ENCODE measurements at places on chromosomes 6 and 20.

- no peak for DNase-seq
Measured at GRCh38 chr6:105526225-105526872, 123.5 kb upstream of the PREP start.

GRCh38 chr20:62791301-62792181, 4.7 kb upstream of the MRGBP start:
- DNase-seq, result peak; percentile 84

- peak; percentile 66 for DNase-seq
Measured at GRCh38 chr6:155327326-155328073, 13.2 kb upstream of the TFB1M start.

- DNase-seq, result no peak
Measured at GRCh38 chr20:58744836-58745235, 52.2 kb downstream of the NPEPL1 start.

DNA sequence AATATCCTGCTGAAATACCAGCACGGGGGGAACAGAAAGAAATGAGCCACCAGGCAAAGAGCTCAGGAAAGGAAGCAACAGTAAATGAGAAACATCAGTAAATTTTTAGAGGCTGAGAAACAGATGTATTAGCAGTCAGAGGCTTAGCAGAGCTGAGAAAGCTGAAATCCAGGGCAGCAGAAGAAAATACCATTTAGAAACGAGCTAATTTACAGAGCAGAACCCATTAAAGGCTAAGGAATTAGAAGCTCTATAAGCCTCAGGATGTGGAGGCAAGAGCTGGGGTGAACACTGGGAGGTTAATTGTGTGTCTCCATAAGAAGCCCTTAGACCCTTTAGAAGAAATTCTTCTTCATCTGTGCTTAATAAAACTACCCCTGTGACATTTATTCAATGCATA, 178.6 kb upstream of the RGS17 start:
- no peak for DNase-seq

GRCh38 chr20:21548390-21549035, 34.6 kb upstream of the NKX2-2 start:
- peak; percentile 26 for DNase-seq

DNA sequence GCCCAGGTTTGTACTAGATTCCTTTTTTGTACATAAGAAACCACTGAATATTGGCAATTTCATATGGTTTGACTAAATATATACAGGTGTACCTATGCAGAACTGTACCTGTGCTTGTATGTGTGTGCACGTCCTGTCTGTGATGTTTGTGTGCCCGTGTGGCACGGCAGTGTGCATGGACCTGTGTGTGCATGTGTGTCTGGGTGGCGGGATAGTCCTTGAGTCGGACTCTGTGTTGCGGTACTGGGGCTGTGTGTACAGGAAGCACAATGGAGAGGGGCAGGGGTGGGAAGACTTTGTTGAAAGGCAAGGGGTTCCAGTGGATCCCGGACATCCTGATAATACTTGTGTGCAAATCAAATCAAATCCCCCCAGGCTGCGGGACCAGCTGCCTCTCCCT, 3.4 kb upstream of the FAM83C start:
- DNase-seq, result no peak

- no peak for DNase-seq
Measured at GRCh38 chr6:17816921-17817611, 110.3 kb upstream of the NUP153 start.

DNA sequence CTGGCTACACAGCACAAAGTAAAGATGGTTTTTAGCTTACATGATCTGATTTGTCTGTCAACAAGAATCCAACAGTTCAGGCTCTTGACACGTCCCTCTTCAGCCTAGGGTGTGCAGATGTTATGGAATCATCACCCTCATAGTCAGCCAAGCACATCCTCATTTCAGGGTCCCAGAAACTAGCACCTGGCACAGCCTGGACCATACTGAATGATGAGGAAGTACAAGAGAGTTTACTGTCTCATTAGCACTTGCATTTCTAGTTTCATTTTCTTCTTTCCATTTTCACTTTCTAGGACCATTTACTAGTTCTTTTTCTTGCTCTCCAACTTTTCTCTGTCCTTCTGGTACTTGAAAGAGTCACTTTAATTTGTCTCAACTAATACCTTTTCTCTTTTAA, 6.5 kb downstream of the RIPOR2 start:
- no peak for DNase-seq

DNA sequence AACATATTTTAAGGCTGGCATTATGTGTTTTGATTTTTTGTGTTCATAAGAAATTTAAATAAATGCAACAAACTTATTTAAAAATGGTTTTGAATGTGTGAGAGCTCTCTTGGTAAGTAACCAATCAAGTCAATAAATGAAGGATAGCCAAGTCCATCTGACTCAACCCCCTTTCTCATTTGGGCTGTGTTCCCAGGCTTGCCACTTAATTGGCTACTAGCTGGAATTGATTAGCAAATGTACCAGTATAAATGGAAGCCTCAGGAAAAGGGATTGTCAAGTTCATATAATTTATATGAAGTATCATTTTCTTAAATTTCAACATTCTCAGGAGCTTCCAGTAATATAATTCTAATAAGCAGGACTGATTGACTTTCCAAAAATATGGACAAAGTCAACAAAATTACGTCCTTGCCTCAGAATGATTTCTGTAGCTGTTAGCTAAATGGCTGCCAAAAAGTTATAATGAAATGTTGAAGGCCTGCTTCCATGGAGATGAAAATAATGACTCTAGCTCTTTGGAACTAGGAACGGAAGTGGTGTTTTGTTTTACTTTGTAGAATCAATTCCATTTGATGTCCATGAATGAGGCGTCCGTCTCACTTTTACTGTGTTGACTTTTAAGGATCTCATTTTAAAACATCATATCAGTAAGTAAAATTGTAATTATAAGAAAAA, 614.9 kb downstream of the CDH26 start:
- no peak for DNase-seq

DNA sequence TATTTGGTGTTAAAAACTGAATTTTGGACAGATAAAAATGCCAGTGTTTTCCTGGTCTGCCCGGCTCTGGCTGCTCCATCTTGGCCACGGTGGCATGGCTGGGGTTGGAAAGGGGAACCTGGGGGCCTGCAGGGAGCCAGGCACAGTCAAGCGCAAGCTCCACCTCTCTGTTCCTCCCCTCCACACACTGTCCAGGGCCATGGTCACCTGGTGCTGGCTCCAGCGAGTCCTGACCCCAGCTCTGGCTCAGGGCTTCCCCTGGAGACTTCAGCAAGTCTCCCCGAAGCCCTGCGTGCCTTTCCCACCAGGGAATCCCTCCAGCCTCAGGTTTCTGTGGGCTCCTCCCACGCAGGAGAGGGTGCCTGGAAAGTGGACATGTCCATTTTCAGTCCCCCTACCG, 298.5 kb downstream of the QKI start:
- DNase-seq, result no peak

- no peak for DNase-seq
Measured at GRCh38 chr6:98324446-98324845, 509.9 kb upstream of the POU3F2 start.

DNA sequence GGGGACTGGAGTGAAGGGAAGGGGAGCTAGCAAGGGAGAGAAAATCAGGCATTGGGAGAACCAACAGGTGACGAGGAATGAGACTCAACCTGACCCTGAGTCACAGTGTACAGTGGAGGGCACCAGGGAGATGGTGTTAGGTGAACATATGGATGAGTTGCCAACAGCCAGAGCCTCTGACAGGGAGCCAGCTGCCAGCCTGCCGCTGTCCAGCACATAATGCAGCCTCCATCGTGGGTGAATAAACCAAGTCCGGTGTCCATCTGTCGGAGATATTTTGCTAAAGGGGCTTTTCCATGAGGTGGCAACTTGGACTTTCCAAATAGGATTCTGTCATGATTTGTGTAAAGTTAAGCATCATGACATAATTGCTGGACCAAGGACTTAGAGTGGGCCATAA, 88.1 kb downstream of the CDH4 start:
- no peak for DNase-seq

- DNase-seq, result no peak
Measured at GRCh38 chr6:159110013-159110412, 59.2 kb upstream of the FNDC1 start.

- no peak for DNase-seq
Measured at GRCh38 chr6:157569543-157569942, 188.6 kb downstream of the ZDHHC14 start.

- DNase-seq, result no peak
Measured at GRCh38 chr20:43972692-43973091, 58.0 kb downstream of the TOX2 start.

GRCh38 chr6:27592481-27593199, 119.7 kb upstream of the ZNF184 start:
- DNase-seq, result peak; percentile 48

DNA sequence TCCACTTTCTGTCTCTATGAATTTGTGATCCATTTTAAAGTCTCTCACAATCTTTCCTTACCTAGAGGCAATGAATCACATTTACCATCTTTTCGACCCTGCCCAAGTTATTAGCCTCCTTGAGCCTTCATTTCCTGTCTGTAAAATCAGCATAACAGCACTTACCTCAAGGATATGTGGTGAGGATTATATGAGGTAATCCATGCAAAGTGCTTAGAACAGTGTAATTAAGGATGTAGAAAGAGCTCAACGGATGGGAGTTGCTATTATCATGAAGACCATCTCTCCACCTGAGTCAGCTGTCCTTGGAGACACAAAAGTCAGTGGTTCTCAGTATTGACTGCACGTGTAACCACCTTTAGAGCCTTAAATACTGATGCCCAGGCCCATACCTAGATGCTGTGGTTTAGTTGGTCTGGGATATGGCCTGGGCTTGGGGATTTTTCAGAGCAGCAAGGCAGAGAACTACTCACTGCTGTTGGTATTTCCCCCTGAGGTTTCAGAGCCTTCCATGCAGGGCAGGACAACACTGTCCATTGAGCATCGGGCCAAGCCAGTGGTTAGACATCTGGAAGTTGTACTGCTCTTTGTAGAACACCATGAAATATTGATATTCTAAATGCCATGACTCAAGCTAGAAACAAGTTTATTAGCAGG, 55.8 kb downstream of the LYRM2 start:
- no peak for DNase-seq

DNA sequence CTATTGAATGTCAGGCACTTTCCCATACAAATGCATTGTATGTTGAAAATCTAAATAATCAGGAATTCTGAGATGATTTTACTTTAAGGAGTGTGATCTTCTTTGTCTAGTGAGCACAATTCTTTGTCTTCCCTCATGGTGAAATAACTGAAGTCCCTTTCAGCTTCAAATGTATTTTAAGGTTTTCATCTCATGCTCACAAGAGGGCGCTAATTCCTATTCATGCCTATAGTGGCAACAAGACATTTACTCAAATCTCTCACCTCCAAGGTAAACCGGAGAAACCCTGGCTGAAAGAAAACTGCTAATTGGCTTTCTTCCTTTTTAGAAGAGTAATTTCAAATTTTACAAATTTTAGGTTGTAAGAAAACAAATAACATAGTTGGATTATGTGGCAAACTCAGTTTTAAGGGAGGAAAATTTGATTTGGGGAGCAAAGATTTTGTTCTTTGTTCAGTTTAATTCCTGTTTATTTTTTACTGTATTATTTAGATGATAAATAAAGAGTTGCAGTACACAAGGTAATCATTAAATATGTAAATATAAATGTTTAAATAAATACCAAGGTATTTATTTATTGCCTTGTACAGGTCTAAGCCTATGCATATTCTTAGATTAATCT, 69.1 kb downstream of the SLC35F1 start:
- no peak for DNase-seq

DNA sequence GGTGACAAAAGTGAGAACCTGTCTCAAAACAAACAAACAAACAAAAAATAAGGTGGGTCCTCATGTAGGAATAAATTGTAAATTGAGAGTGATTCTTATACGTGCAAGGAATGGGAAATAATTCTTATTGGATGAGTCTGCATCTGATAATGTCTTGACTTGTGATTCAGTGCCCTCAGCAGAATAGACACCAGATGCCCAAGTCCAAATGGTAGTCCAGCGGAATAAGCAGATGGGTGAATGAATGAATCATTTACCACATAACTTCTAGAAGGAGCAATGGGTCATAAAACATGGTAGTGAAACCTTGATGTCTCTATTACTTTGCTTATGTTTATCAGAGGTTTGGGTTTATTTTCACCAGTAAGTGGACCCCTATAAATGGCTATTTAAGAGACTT, 747.7 kb downstream of the PHF3 start:
- no peak for DNase-seq

DNA sequence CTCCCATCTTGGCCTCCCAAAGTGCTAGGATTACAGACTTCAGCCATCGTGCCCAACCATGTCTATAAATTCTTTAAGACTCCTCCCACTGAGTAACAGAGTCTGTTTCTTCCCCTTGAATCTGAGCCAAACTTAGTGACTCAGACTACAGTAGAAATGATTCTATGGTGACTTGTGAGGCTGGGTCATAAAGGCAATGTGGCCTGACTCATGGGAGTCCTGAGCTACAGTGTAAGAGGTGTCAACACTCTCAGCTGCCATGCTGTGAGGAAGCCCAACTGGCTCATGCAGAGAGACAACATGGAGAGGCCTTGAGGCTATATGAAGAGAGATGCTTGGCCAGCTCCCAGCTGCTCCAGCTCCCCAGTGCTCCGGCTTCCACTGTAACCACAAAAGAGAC, 5.2 kb upstream of the NRSN2 start:
- DNase-seq, result peak; percentile 63

DNA sequence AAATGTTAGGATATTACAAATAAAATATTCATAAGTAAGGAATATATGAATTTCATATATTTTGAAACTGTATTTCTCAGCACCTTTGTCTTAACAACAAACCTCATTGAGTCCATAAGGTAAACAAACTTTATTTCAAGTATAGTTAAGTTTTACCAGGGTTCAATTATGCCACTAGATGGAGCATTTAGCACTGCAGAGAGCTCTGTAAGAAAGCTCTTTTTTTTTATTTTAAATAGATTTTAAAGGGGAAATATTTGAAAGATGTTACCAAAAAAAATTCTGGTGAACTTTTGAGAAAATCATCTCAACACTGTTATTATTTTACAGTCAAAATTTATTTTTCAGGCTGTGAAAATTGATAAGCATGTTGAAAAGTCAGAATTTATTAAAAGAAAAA, 955.2 kb upstream of the EYS start:
- no peak for DNase-seq

DNA sequence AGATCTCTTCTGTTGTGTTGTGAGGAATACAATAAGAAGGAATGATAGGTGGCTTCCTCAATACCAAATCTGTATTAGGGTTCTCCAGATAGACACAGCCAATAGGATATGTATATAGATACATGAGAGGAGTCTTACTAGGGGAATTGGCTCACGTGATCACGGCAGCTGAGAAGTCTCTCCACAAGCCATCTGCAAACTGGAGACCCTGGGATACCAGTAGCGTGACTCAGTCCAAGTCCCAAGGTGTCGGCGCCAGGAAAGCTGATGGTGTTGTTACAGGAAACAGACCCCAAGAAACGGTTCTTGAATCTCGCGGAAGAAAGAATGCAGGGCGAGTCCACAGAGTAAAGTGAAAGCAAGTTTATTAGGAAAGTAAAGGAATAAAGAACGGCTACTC, 61.4 kb downstream of the SYTL3 start:
- DNase-seq, result no peak
